ENCODE measurements at places on chromosomes 4 and X.

DNA sequence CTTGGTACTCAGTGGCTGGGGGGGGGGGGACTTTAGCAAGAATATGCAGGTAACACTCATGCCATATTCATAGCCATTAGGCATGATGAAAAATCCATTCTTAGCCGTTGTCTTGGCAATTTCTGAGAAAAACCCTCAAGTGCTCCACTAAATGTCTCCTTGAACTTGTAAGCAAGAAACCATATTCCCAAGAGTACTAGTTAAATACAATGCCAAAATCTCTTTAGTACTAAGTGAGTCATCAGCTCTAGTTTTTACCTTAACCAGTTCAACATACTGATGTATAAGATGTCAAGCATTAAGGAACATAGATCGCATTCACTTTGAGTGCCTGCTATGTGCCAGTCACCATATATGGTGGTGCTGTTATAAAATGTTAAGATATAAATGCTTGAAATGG, 27.5 kb downstream of the UBE2D3 start:
- DNase-seq = no peak

DNA sequence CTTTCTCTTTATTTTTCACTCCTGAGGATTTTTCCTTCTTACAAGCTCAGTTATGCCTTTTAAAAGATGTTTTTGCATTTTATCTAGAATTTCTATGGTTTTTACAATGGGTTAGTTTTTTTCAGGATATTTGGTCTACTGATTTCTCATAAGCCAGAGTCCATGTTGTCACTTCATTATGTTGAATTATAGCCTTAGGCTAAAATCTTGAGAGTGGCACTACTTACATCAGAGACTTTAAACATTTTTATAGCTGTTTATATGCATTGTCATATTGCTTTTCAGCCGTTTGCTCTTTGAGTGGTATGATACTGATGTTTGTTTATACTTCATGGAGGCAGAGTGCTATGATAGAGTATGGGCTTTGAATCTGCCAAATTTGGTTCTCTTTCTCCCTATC, 36.4 kb downstream of the CXorf58 start:
- DNase-seq = no peak

DNA sequence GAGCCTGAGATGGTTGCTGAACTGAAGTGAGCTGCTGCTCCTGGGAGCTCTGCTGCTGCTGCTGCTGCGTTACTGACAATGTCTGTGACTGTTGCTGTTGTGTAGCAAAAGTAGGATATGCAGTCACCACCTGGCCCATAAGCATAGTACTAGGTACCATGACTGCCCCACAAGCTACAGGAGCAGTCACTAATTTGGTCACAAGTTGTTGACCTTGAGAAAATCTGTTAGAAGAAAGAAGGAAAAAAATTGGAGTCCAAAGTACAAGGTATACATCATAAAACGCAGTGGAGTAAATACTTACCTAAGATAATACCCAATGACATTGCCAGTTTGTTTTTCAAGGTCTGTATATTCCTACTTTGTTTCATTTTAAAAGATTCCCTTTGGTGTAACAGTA, 42.6 kb downstream of the TMEM165 start:
- no peak for DNase-seq

GRCh38 chr4:2935762-2936743, 27.2 kb downstream of the NOP14 start:
- no peak for DNase-seq

DNA sequence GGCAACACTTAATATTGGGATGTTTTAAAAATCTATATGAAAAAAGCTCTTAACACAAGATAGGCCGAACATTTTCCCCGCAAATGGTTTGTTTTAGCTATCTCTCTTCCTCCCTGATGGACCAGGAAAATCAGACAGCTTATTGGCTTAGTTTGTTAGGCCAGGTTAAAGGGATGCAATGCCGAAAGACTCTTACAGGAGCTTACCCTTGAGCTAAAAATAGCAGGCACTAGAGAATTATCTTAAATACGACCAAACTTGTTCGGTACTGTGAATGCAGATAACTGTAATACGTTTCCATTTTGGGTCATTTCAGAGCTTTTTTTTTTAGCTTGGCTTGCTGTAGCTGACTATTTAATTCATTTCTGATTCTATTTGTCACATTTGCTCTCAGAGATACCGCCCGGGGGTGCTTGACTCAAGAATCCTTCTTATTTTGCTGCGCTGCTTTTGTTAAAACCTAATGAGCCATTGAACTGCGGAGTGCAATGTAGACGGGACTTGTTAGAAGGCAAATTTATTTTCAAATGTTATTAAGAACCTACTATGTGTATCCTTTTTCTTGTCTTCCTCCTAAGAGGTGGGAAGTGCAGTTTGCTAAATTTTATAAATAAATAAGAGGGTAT, 23.3 kb downstream of the PPARGC1A start:
- no peak for DNase-seq

- DNase-seq = no peak
Observed at GRCh38 chr4:160546201-160546600, 1443.3 kb downstream of the RAPGEF2 start.

DNA sequence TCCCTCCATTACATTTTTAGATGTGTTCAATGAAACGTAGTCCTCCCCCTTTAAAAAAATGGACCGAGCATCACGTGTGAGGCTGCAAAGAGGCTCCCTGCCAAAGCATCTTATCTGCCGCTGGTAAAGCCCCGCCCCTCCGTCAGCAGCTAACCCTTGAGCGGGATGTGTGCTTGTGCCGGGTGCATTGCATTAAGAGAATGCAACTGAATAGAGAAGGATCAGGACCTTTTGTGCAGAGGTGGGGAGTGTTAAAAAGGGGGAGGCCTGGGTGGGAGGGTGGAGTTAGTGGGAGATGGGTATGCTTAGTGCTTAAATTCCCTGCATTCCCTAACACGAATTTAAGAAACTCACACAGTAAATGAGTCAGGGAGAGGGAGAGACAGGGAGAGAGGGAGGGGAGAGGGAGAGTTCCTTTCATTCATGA, 66.0 kb downstream of the TBL1X start:
- DNase-seq = no peak

DNA sequence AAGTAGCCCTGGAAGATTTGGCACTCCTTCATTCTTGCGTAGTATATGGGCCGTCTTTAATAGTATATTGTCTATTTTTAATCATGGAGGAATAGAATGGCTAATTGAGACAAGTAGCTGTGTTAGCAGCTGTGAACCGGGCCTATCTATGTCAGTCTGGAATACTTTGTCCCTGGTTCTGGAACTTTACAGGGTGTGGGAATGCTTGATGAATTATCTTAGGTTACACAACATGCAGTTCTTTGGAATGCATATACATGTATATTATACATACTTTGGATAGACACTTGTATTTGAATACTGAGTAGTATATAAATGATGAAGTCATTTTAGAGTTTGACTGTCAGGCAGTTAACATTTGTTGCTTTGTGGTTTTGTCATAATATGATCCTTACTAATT, 37.4 kb downstream of the PDLIM5 start:
- DNase-seq = no peak

GRCh38 chr4:70306076-70306475, 28.7 kb upstream of the CABS1 start:
- DNase-seq = no peak
